NCI-H2081 treated with DMSO at 0.1 percent for 48 hours (cell line): ENCODE measurements at places on chromosomes 5 and 9.
A peak's percentile ranks its signal among the peaks of the same experiment; 100 is the strongest.

DNA sequence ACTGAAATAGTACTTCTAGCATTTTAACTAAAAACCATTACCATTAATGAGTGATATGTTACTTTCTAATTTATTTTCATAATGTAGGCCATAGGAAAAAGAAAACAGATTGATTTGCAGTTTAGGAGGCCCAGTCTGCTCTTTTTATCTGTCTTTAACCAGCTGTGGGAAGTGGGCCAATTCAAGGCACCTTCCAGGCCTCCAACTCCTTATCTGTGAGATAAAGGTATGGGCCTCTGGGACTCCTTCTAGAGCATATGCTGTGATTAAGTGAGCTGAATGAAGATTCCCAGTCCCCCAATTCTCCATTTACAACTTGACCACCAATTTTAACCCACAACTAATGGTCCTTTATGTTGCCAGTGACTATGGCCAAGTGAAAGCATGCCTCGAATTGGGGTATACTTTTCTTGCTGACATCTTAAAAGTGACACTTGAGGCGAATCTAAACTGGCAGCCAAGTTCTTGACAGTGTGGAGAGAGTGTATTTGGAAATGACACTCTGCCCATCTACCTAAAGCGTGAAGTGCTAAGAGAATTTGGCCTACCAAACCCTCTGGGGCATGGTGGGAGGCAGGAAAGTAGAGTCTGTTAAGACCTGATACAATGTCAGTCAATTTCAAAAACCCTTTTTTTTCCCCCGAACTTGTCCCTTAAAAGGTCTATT is 88.3 kb downstream of the PIK3R1 start:
- no peak for DNase-seq

GRCh38 chr5:59790776-59791475 is 102.6 kb downstream of the PDE4D start:
- no peak for DNase-seq

DNA sequence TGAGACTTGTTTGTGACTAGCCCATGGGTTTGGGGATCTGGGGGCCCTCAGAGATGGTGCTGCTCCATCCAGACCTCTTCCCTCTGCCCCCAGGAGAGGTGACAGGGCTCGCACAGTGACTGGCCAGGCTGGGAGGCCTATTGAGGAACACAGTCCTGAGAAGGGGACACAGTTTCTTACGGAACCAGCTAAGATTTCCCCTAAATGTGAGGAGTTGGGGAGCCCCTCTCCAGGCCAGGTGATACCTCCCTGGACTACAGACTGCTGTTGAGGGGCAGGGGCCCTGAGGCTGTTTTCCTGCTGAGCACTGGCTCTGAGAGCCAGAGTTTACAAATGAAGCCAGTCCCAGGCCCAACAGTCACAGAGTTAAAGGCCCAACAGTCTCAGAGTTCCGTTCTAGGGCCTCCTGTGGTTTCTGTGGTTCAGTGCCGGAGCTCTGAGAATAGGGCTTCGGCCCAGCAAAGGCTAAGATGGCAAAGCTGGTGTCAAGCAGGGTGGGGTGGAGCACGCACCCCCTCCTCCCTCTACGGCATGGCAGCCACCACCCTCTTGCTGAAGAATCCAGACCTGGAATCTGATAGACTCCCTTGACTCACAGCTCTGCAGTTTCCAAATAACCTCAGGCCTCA is 1.1 kb upstream of the SEMA4D start:
- no peak for DNase-seq

DNA sequence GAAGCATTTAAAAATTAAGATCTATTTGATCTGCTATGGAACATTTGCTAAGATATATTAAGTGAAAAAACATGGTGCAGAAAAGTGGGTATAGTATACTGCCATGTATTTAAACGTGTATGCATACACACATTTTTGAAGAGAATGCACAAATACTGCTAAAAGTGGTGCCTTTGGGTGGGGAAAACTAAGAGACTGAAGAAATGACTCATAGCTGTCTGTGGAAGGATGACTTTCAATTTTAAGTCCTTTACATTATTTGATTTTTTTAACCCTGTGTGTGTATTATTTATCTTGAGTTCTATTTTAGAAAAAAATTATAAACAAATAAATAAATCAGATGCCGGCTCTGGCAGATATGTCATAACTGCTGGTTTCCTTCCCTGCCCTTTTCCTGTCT is 120.7 kb upstream of the SLIT3 start:
- DNase-seq, result no peak

DNA sequence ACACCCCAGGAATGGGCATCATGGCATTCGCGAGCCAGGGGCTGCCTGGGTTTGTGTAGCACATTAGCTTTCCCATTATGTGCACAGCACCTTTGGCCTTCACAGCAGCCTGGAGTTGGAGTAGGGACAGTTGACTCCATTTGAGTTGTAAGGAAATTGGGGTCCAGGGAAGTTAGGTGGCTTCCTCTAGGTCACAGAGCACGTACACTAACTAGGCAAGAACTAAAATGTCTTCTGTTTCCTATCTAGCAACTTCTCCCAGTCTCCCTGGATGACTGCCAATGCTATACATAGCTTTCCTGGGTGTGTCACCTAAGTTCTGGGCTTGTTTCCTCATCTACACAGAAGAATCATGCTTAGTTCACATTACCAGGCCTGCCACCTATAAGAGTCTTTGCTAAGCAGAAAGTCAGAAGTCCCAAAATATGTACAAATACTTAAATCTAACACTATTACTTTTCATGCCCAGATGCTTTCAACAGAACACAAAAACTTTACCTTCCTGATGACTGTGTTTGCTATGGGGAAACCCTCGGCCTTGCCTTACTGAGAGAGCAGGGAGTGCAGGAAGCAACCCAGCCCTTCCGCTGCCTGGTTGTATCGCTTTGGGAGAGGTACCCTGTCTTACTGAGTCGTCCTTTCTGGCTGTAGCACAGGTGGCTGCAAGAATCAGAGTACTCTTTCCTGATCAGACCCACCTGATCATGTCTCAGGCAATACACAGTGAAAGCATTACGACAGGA is 12.0 kb downstream of the MACROH2A1 start:
- no peak for DNase-seq

- DNase-seq, result no peak
Observed at GRCh38 chr9:84024041-84024575, 43.5 kb downstream of the RMI1 start.

DNA sequence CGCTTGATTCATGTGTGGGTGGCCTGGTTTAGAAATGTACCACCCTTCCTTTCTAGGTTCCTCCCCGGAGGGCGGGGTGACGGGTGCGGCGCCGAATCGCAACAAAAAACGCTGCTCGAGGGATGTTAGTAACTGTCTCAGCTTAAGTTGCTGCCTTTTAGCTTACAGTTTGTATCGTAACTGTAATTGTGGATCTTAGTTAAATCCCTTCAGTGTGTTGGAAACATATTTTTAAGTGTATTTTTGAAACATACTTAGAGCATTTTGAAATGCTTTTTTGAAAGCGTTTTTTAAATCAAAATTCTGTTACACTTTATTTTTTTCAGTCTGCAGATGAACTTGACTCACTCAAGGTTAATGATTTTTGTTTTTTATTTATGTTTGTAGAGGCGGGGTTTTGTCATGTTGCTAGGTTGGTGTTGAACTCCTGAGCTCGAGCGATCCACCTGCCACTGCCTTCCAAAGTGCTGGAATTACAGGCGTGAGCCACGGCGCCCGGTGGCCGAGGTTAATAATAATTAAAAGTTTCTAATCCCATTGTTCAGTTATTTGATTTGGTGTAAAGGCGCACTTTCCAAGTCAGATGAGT is 997 bp upstream of the CHD1 start:
- peak; percentile 23 for DNase-seq

- DNase-seq, result no peak
Observed at GRCh38 chr5:84393969-84394368, 9.3 kb upstream of the EDIL3 start.

DNA sequence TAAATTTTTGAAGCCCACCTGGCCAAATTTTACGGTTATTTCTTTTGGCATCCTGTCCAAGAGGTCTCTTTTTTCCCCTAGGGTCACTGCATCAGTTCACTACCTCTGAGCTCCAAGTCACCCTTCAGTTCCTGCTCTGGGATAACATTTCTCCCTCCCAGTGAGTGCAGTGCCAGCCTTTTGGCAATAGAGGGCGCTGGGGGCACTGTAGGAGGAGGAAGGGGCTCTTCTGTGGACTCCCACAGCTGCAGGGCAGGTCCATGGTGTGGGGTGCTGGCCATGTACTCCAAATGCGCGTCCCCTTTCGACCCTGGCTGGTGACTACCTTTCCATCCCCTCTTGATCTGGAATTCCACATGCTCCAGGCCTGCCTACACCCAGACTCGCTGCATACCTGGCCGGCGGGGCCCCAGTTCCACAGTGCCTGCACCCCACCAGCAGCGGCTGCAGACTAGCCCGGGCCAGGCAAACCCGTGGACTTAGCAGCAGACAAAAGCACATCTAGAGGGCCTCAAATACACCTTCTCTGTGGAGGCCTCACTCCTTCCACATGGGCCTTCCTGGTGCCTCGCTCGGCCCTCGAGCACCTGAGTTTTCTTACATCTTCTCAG is 20.3 kb upstream of the NINJ1 start:
- DNase-seq, result no peak

DNA sequence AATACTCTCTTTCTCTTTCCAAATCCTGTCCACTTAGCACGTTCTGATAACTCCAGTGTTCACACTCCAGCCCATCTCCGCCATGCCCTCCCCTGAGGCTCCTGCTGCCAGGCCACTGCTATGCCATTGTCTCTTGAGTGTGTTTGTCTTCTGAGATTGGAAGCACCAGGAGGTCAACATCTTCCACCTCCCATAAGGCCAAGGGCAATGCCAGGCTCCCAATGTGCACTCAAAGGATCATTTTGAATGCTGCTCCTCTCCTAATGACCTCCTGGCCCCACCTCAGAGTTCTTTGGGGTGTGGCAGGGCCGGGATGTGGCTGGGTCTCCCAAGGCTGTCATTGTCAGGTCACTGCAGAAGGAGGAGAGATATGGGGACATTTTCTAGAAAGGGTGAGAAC is 19.5 kb downstream of the IGIP start:
- DNase-seq, result no peak

DNA sequence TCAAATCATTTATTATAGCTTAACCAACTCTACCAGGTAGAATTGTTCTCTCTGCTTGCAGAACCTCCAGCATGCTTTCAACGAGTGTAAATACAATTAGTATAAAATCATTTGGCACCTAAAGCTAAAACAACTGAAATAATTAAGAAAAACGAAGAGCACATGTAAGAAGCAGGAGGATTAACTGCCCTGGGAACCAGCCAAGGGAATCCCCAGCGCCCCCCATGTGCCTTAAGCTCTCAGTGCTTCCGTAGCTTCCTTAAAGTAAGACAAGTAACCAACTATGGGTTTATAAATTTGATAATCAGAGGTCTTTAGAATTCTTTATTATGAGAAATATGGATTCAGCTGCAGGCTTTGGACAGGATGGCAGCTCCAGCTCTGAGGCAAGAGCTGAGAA is 402.4 kb downstream of the RAB3C start:
- DNase-seq, result no peak
